Activated naive CD4-positive, alpha-beta T cell (primary cell): ENCODE measurements at places on chromosomes 5 and 9.

DNA sequence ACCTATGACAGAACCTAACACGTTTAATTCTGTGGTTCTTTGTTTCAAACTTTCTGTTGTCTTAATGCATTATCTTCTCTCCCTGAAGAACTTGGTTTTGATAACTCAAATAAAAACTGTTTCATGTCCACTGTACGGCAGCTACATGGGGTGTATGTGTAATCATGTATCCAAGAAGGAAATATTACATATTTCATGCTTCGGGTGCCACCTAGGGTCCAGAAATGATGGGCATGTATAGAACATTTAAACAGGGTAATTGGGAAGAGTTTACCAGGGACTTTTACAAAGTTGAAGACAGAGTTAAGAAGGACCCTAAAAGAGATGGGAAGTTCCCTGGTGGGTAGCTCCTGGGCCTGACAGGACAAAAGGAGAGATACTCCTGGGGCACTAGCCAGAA is 291.3 kb downstream of the FBXL7 start:
- DNase-seq: no peak

- no peak for DNase-seq
Observed at GRCh38 chr5:16515532-16515931, 49.9 kb upstream of the ZNF622 start.

GRCh38 chr5:65933295-65933694 is 6.9 kb downstream of the ERBIN start:
- DNase-seq: no peak

- DNase-seq: no peak
Observed at GRCh38 chr9:8855046-8855445, 1055.5 kb upstream of the DMAC1 start.

DNA sequence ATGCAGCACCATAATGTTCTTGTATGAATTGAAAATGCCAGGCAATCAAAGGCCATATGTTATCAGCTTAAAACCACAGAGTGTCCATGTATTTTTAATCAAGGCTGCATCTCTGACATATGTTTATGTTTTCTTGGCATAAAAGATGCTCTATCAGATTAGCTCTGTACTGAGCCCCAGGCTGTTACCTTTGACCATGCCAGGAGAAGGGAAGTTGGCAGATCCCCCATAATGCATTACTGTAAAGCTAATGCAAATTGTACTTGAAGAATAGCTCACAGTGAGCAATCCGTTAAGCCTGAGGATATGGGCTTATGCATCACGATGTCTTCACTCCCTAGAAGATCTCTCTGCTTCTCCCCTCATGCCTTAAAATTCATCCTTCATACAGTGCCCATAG is 414.4 kb downstream of the BRINP1 start:
- no peak for DNase-seq

DNA sequence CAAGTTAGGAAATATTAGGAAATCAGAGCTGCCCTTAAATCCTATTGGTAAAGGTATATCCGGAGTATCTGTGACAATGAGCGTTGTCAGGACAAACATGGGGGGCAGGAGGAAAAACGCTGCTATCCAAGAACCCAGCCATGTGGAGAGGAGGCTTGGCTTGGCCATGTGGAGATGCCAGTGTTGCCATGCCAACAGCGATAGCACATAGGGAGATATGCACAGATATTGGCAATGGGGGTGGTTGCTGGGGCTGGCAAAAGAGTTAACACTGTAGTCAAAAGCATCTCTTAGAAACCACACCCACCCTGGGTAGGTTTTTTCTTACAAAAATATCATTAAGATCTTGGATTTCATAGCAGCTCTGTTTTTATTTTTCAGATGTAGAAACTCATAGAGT is 106.4 kb upstream of the ASTN2 start:
- DNase-seq: no peak
